Activated naive CD4-positive, alpha-beta T cell (primary cell): ENCODE measurements at places on chromosomes 12 and 14.
A peak's percentile ranks its signal among the peaks of the same experiment; 100 is the strongest.

DNA sequence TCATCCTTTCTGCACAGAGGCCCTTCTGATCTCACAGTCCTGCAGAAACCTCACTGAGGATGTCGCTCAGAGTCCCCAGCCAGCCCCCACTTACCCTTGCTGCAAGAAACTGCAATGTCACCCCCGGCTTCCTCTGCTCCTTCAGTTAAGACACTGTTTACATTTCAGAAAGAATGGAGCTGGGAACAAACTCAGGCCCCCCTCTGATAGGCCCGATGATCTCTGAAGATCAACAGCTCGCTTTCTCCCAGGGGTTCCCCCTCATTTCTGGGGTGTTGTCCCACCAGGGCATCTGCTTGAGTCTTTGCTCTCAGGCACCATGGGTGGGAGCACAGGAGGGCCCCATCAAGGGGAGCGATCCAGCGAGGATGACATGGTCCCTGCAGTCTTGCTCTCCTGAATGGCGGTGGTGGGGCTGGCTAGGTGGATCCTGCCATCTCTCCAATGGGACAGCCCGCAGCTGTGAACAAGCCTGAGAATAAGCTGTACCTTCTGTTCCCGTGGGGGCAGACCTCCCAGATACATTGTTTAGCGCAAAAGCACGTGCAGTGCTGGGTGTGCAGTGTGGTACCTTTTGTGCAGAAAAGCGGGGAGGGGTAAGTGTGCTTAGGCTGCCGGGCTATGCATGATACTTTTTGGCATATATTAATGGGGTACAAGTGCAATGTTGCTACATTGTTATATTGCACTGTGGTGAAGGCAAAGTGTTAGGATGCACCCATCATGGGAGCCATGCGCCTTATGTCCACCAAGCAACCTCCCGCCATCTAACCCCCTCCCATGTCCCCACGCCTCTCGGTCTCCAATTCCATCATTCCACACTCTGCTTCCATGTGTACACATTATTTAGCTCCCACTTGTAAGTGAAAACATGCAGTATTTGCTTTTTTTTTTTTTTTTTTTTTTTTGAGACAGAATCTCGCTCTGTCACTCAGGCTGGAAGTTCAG, 6.7 kb upstream of the NCOR2 start:
- no peak for DNase-seq

GRCh38 chr12:123996581-123996980, 23.6 kb downstream of the ZNF664 start:
- DNase-seq: no peak

- no peak for DNase-seq
Measured at GRCh38 chr14:85296456-85297210, 233.3 kb upstream of the FLRT2 start.

GRCh38 chr12:44640427-44641190, 235.5 kb downstream of the NELL2 start:
- no peak for DNase-seq

- DNase-seq: no peak
Measured at GRCh38 chr14:89252887-89253532, 164.0 kb downstream of the FOXN3 start.

DNA sequence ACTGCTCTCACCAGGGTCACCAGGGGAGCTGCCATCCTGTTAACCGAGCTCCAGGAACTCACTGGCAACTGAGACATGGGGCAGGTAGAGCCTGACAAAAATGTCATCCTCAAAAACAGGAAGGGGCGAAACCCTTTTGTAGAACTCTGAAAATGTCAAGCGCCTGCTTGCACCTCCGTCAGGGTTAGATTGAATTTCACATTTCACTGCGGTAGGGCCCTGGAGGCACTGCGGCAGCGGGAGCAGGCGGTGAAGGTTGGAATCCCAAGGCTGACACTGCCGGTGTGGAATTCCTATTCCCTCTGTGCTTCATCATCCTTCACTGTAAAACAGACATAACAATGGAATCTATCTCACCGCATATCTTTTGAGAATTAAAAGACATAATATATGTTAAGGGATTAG, 142.8 kb upstream of the TMCC3 start:
- DNase-seq: no peak

DNA sequence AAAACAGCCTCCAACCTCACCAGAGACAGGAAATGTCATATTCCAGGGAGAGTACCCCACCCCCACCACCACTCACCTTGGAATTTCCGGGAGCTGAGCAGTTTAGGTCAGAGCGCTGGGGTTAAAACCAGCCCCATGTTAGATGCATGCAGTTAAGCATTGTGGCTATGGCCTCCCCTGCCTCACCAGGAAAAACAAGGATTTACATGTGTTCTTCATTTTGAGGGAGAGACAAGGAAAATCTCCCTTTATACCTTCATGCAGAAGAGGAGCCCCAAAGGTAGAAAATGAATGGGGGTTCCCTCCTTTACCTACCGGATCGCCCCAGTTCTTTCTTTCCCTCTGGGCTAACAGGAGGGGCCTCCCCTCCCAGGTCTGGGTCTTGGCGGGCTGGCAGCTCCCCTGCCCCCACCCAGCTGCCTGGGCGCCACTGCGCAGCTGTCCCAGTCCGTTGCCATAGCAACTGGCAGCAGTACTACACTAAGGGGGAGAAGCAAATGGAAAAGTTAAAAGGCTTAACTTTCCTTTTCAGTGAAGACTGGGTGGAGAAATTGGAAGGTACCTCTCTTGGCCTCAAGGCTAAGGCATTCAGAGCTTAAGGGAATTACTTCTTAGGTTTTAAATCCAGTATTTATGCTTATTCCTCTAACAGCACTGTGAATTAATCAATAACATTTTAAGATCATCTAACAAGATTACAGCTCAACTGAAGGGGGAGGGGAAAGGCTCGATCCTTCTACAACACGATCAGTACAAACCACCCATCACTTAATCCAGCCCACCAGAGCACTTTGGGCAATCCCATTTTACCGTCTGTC, 20.5 kb downstream of the CBX5 start:
- peak; percentile 22 for DNase-seq

DNA sequence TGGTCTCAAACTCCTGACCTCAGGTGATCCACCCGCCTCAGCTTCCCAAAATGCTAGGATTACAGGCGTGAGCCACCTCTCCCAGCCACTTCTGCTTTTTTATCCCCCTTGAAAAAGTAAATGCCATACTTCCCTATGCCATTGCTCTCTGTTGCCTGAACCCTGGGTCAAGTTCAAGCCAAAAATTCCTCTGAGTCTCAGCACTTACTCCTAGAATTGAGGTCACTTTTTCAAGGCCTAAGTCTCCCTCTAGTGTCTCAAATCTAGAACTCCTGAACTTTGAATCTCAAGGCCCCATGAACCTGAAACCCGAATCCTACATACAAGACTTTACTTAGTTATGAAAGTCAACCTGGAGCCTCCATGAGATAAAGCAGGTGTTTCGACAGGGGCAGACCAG, 1.4 kb upstream of the APOBEC1 start:
- no peak for DNase-seq

DNA sequence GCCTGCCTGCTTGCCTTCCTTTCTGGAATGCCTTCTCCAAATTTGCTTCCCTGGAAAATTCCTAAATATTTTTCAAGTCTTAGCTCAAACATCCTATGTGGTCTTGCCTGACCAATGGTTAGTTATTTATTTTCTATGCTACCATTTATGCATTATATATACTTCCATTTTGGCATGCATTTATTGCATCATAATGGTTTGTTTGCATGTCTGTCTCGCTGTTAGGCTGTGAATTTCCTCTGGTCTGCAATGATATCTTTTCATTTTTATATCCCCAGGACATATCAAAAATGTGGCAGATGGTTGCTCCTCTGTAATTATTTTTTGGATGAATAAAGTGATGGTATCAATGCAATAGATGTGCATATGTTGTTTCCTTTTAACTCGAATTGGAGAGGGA, 30.5 kb downstream of the ATL1 start:
- no peak for DNase-seq

- no peak for DNase-seq
Measured at GRCh38 chr14:81415781-81416180, 15.7 kb upstream of the STON2 start.

DNA sequence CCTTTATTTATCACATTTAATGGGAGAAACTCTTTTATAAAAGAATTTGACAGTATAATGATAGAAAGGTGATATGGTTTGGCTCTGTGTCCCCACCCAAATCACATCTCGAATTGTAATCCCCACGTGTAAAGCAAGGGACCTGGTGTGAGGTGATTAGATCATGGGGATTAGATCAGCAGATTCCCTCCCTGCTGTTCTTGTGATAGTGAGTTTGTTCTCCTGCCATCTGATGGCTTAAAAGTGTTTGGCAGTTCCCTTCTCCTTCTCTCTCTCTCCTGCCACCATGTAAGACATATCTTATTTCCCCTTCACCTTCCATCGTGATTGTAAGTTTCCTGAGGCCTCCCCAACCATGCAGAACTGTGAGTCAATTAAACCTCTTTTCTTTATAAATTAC, 1110.3 kb downstream of the FLRT2 start:
- DNase-seq: no peak

DNA sequence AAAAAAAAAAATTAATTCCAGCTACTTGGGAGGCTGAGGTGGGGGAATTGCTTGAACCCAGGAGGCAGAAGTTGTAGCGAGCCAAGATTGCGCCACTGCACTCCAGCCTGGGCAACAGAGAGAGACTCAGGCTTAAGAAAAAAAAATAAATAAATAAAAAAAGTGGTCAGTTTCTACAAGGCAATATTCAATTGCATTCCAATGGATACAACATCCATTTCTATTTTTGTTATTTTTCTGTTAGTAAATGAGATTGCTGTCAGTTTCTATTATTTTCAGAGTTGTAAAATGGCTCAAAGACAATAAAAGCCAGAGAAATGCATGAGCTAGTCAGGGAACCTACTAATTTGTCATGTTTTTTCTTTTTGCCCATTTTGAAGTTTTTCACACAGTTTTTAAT, 119.2 kb downstream of the PDE3A start:
- no peak for DNase-seq

GRCh38 chr14:104865631-104866441, 768 bp downstream of the CEP170B start:
- no peak for DNase-seq

GRCh38 chr14:42277840-42278239, 671.2 kb downstream of the LRFN5 start:
- DNase-seq: no peak

GRCh38 chr14:71956920-71957563, 24.8 kb downstream of the RGS6 start:
- no peak for DNase-seq

DNA sequence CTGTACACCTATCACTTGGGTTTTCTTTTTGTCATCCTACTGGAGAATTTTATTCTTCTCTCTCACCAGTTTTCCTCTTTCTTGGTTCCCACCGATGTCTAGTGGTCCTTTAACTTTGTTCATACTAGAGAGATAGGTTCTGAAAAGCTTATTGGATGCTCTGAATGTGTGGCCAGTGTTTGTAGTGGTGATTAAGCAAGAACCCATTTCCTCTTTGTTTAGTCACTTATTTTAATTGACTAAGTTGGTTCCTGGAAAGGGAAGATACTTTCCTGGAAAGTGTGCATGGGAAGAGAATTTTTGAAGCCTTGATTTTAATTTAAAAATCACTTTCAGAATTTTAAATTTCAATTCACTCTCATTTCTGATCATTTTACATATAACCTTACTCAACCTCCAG, 127.2 kb downstream of the OTOGL start:
- no peak for DNase-seq

DNA sequence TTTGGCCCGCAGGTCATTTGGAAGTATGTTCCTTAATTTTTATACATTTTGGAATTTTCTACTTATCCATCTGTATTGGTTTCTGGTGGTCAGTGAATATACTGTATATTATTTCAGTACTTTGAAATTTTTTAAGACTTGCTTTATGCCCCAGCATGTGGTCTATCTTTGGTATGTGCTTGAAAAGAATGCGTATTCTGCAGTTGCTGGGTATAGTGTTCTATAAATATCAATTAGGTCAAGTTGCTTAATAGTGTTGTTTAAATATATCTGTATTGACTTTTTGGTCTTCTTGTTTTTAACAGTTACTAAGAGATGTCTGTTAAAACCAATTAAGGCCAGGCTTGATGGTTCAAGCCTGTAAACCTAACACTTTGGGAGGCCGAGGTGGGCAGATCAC, 21.7 kb upstream of the SIX1 start:
- no peak for DNase-seq
